ENCODE measurements at places on chromosomes 2 and 18.

DNA sequence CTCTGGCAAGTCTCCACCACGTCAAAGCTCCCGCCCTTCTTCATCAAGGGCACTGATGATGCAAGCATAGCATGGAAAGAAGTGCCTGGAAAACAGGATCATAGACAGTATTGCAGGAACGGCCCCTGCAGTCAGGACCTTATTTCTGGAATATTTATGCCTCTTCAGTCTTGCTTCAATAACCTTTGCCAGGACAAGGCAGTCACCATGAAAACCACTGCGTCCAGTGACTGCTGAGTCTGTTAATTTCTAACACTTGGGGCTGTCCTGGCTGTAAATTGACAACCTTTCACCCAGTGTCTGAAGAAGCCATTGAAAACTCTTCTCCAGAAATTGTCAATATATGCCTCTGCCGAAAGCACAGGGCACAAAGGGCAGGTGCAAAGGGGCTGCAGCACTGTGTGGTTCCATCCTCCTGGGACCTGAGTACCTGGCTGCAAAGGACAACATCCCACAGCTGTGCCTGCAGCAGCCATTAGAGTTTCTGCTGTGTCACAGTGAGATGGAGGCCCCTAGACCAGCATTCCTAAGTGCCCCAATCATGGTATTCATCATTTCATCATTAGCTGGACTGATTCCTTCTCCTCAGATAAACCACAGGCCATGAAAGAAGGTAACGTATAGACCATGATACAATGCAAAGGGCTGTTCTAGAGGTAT lies 819.6 kb downstream of the RNF144A start:
- no peak for DNase-seq

DNA sequence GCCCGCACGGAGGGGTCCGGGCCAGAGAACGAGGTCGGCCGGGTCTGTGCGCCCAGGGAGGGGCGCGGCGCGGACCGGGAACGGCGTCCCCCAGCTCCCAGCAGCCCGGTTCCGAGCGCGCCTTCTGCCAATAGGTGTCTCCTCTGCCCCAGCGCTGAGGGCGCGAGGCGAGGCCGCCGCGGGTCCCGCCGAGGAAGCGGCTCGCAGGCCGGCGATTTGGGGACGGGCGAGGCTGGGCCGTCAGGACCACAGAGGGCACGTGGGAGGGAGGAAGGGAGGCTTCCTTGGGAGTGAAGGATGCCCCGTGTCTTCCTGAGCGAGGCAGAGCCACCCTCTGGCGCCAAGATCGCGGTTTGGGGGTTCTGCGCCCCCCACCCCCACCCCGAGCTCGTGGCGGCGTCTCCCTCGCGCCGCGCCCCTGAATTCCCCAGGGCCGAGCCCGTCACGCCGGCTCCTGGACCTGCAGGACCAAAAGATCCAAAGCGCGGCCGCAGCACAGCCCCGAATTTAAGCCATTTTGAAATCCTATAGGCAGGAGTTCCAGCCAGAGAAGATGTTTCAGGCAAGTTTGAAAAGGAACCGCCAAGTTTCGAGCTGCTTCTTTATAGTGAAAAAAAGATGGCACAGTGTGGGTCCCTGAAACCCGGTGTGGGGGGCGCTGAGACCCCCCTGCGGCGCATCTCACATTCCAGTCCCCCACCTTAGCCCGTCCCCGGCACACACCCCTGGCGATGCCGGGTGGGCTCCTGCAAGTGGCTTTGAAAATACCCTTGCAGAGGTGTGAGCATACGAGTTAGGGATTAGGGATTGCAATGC lies 909 bp downstream of the NFATC1 start:
- no peak for DNase-seq

GRCh38 chr18:29849144-29849543 lies 1193.4 kb downstream of the DSC3 start:
- DNase-seq = no peak

- DNase-seq = no peak
Measured at GRCh38 chr2:33426666-33427231, 49.7 kb upstream of the RASGRP3 start.

- DNase-seq = no peak
Measured at GRCh38 chr18:6504605-6505497, 90.1 kb upstream of the L3MBTL4 start.

GRCh38 chr2:119252186-119253113 lies 28.8 kb downstream of the STEAP3 start:
- peak; percentile 21 for DNase-seq

DNA sequence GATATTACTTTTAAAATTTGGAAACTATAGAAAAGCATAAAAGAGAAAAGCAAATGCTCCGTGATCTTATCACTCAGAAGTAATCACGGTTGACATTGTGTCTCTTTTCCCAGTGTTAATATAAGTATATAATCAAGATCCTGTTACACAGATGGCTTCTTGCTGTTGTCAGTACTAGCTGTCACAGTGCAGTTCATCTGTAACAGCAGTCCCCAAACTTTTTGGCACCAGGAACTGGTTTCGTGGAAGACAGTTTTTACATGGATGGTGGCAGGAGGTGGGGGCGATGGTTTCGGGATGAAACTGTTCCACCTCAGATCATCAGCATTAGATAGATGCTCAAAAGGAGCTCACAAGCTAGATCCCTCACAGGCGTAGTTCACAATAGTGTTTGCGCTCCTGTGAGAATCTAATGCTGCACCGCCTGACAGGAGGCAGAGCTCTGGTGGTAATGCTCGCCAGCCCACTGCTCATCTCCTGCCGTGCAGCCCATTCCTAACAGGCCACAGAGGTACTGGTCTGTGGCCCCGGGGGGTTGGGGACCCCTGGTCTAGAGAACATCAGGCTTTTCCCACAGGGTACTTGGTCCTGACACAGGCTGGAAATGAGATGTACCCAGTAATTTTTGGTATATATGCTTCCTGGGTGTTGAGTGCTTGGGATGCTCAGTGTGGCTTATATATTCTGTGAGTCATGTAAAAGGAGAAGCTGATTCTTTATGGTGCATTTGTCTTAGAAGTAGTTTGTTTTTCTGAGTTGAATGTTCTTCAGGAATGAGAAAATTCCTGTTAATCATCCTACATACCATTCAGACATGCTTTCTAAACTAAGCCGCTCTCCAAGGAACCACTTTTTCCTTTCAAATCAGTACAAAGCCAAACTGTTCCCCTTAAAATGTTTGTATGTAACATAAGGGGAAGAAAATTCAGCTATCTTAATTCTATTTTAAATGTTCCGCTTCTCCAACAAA lies 121.8 kb downstream of the NCK2 start:
- no peak for DNase-seq

- DNase-seq = no peak
Measured at GRCh38 chr2:219748671-219749570, 121.5 kb downstream of the SLC4A3 start.

GRCh38 chr18:45935591-45936335 lies 31.4 kb downstream of the EPG5 start:
- DNase-seq = no peak

DNA sequence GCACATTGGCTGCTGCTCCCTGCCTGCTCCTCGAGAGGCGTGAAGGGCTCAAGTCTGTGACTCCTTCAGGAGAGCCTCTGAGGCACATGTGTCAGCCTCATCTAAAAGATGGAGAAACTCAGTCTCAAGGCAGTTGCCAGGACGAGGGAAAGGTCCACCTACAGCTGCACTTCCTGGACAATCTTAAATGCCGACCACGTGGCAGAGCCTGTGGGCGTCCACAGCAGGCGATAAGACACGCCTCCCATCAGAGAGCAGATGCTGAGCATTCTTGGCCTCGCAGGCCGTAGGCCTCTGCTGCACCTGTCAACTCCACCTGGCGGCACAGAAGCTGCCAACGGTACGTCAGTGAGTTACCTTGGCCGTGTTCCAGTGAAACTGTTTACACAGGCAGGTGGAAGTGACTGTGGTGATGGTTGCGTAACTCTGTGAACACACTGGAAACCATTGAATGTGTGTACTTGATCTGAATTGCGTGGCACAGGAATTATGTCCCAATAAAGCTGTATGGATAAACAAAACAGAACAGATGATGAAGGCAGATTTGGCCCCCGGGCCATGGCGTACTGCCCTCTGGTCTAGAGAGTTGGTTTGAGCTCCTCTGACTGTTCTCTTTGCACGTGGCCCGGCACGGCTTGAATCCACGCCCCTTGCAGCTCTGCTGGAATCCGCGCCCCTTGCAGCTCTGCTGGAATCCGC lies 114.5 kb downstream of the RNF144A start:
- no peak for DNase-seq

DNA sequence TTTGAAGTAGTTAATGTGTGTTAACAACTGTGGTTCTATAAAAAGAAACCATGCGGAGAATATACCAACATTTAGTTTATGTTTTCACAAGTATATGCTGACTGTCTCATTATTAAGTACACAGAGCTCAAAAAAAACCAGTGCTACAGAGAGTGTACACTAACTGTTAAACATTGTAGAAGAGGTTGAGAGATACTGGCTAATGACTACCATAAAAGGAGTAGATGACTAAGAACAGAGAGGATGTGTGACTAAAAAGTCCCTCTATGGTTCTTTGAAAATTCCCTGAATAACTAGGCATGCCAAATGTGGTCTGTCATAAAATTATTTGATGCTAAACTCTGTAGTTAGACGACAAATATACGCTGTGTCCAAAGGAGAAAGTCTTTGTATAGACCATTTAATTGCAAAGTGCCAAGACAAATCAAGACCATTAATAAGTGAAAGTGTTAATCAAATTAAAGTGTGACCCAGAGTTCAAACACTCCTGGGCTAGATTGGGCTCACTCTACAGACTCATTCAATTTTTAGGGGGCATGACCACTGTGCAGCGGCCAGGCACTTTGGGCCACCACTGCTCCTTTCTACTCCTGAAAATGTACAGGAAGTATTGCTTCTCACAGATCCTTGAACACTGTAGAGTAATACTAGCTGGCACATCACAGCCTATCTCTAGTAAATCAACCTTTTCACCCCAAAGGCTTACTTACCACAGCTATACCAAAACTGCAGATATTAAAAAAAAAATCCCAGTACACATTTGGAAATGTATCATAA lies 45.1 kb upstream of the SERTAD2 start:
- no peak for DNase-seq

DNA sequence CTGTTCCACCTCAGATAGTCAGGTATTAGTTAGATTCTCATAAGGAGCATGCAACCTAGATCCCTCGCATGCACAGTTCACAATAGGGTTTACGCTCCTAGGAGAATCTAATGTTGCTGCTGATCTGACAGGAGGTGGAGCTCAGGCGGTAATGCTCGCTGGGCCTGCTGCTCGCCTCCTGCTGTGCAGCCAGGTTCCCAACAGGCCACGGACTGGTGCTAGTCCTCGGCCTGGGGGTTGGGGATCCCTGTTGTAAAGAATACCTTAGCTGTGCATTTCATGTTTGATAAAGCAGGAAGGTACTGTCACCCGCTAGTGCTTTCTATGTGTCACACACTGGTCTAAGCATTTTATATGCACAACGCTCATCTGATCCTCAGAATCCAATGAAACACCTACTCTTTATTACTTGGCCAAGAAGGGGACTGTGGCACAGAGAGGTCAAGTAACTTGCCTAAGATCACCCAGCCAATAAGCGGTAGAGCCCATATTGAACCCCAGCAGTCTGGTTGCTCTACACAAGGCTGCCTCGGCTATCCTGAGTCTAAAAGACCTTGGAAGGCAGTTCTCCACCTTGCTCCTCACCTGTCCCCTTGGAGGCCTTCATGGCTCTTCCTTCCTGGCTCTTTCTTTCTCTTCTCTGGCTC lies 35.8 kb downstream of the SLC4A3 start:
- DNase-seq = no peak

- no peak for DNase-seq
Measured at GRCh38 chr18:79068341-79068936, 755 bp upstream of the ATP9B start.

GRCh38 chr2:120675460-120676130 lies 60.1 kb upstream of the GLI2 start:
- DNase-seq = no peak

DNA sequence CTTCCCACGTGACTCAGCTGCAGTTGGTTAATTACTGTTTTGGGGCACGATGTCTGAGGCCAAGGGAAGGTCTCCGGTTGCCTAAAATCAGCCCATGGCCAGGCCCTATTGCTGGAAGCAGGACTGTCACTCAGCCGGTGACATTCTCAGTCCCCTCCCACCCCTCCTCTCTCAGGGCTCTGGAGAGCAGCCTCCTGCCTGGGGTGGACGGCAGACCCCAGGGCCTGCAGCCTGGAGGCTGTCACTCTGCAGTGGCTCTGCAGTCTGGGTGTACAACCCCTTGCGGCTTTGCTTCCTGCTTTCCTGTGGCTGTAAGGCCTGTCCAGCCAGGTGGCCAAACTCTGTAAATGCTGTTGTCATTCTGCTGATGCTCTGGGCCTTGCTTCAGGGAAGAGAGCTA lies 32.8 kb downstream of the ZBTB7C start:
- no peak for DNase-seq

Measured in GOT3 (cell line).